ENCODE measurements at places on chromosomes 6 and 20. TPM values are rescaled to one million over a fixed set of nuclear protein-coding genes. Genes with fewer than 3 reads are reported as not detected.

SLC17A3 gene
- not detected for total RNA-seq

SFT2D1 gene
- 22.1 TPM for total RNA-seq

NMBR gene
- total RNA-seq = not detected

RIPPLY2 gene
- not detected for total RNA-seq

LINC00237 gene
- not detected for total RNA-seq

- no peaks in the 10 kb centered on the region for H3K27me3 ChIP-seq
- no peaks in the 10 kb centered on the region for H3K4me1 ChIP-seq
These were observed 21.7 kb downstream of the UCKL1 start for GRCh38 chr20:63934271-63935068.

GRCh38 chr6:162704001-162704400, 23.6 kb downstream of the PRKN start:
- no peaks in the 10 kb centered on the region for H3K27me3 ChIP-seq
- H3K4me3 ChIP-seq = no peak overlapping the region
- H3K4me1 ChIP-seq = no peaks in the 10 kb centered on the region

DNA sequence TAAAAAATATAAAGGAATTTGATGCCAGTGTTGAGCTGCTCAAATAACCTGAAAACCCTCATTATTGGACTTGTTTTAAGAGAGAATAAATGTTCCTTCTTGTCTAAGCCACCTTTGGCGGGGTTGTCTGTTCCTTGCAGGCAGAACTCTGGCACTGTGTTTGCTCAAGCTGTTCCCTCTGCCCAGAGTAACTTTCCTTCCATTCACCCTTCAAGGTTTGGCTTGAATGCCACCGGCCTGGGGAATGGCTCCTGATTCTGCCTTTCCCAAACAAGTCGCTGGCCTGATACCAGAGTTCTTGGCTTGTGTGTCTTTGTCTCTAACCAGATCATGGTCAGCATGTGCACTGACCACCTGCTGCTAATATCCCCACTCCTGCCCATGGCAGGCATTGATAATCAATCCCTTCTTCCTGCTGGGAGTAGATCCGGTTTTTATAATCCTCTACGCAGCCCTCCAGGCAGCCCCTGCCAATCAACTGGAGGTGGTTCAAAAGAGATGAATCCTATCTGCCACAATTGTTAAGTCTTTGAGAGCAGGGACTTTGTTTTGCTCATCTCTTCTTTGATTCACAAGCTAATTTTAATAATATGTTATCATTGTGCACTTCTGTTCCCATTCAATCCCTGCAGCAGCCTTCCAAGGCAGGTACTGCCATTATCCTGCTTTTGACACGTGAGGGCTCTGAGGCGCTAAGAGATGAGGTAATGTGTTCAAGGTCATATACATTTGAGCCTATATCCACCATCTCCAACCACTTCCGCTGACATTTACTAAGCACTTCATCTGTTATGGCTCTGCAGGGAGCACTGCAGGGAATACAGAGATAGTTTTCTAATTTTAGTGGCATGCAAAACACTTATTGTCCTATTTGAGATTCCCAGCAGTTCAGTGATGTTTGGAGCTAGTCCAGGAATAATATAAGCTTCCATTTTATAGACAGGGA, 3.1 kb upstream of the CCM2L start:
- no peaks in the 10 kb centered on the region for H3K36me3 ChIP-seq
- H3K27me3 ChIP-seq = peaks cover 9% of the 10 kb centered on the region
- no peaks in the 10 kb centered on the region for H3K4me1 ChIP-seq

DNA sequence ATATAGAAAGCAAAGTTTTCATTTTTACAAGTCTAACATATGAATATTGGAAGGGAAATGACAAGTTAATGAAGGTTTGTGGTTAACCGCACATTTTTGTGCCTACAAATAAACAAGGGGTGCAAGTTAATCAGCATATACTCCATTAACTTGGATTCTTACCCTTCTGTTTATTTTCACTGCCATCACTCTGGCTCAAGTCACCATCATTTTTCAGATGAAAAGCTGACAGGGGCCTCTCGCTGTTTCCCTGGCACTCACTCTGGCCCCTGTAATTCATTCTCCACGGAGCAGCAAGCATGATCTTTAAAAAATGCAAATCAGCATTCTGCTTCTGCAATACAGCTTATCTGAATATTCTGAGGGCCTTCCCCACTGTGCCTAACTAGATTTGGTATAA, 29.8 kb downstream of the APCDD1L start:
- no peaks in the 10 kb centered on the region for H3K27me3 ChIP-seq
- no peak overlapping the region for H3K4me3 ChIP-seq
- no peak overlapping the region for H3K27ac ChIP-seq
- peaks cover 4% of the 10 kb centered on the region for H3K36me3 ChIP-seq
